ENCODE measurements at places on chromosomes 4 and X.
A peak's percentile ranks its signal among the peaks of the same experiment; 100 is the strongest.

DNA sequence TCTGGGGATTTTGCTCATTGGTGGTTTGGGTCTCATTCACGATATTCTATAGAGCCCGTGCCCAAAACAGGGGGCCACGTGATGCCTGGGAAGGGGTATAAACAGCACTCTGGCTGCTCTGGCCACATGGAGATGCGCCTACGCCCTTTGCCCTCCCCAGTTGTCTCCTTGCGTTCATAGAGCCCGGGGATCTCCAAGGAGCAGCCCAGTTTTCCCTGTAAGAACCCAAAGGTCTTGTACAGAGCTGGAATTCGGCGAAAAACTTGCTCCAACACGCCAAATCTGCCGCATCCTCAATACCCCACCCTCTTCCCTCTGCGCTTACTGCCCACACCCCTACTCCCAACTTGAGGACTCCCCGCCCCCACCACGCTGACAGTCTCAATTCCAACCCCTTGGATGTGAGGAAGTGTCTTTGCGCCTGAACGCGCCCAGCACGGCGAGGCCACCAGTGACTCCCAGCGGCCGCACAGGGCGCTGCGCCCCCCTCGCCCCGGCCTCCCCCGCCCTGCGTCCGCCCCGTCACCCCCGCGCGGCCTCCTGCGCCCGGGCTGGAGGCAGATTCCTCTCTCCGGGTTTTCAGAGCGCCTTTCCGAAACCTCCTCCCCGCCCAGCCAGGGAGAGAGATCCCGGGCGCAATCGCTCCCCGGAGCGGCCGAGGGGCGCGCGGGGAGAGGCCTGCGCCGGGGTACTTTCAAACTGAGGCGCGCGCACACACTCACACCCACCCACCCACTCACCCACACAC, at the start of gene NHS:
Gene NHS (plus strand): TSS at position 582 of the 748 bp plus-strand sequence. CDS start 558 bp downstream, outside the sequence.
- DNase-seq, result peak; percentile 62

GRCh38 chrX:103344606-103345005, 11.7 kb upstream of the TCEAL9 start:
- DNase-seq, result no peak

GRCh38 chr4:24091639-24092233, 201.9 kb upstream of the PPARGC1A start:
- no peak for DNase-seq

DNA sequence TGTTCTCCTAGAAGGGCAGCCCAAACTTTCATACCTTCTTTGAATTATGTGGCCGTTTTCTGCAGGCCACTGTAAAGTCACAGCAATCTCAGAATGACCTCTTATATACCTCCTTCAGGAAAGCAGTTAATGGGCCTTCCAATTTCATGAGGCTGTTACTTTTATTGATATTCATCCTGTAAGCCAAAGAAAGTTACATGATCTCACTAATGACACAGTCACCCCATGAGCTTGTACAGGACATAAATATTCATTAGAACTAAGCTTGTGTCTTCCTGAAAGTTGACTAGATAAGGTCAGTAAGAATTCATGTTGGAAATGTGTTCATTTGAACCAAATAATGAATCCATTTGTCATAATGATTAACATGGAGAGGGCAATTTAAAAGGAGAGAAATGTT, 283.1 kb upstream of the NWD2 start:
- no peak for DNase-seq

GRCh38 chr4:133891011-133891410, 310.6 kb downstream of the PABPC4L start:
- DNase-seq, result no peak

DNA sequence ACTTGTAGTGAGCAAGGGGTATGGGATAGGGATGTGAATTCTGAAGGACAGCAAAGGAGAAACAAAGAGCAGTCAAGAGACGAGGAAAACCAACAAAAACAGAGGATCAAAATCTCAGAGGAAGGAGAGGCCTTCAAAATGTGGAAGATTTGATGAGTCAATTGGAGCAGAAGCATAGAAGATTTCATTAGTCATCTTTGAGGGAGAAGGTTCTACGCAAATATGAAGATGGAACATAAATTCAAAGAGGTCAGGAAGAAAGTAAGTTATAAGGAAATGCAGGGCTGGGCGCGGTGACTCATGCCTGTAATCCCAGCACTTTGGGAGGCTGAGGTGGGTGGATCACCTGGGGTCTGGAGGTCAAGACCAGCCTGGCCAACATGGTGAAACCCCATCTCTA, 35.4 kb downstream of the MID2 start:
- DNase-seq, result no peak

DNA sequence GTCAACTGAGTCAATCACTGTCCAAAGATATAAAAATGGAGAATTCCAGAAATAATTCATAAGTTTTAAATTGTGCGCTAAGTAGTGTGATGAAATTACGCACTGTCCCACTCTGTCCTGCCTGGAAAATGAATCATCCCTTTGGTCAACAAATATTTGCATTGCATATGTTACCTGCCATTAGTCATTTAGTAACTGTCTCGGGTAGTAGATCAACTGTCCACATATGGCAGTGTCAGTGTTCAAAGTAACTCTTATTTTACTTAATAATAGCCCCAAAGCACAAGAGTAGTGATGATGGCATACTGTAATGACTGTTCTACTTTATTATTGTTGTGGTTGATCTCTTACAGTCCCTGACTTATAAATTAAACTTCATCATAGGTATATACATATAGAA, 3.4 kb downstream of the YTHDC1 start:
- no peak for DNase-seq

- DNase-seq, result no peak
Observed at GRCh38 chrX:3777416-3777815, 64.0 kb upstream of the PRKX start.

DNA sequence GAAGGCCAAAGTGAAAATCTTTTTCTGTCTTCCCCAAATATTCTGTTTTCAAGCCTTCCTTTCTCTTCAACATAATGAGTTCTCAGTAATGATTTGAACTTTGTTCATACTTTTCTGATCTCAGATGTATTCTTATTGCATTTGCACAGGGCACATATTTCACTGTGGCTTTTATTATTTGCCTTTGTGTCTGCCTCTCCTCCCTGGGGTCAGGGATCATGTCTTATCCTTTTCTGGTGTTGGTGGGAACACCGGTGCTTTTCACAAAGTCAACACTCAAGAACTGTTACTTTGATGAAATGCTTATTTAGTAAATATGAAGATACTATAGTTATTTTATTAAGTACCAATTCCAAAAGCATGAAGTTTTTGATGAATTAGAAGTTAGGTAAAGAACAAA, 143.8 kb downstream of the FRAS1 start:
- no peak for DNase-seq

DNA sequence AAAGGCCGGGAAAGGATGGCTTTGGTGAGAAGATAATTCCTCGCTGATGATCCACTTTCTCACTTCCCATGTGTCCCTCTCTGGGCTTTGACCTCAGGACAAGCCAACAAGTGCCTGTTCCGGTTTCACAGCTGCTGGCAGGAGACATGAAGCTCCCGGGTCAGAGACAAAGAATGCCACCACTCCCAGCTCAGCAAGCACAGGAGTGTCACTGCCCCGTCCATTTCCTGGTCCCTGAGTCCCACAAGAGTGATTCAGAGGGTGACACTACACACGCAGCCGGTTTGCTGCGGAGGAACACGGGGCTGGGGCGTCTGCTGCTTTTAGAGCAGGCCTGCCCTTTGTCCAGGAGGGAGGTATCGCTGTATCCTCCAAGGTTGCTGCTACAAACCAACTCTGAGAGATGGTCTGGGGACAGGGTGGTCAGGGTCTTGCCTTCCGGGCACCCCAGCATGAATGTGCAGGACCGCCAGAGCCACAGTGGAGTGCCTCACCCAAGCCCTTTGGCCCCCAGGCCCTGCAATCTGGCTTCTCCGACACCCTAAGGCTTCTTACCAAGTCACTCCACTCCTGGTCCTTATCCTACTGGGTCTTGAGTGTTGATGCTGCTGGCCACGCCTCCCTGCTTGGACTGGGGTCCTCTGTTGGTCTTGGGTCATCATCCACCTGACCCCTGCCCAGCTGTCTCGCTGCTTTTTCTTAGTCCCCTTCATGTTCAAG, 49.5 kb downstream of the CPZ start:
- DNase-seq, result no peak

- DNase-seq, result peak; percentile 16
Observed at GRCh38 chr4:100591161-100591876, 73.5 kb upstream of the EMCN start.

DNA sequence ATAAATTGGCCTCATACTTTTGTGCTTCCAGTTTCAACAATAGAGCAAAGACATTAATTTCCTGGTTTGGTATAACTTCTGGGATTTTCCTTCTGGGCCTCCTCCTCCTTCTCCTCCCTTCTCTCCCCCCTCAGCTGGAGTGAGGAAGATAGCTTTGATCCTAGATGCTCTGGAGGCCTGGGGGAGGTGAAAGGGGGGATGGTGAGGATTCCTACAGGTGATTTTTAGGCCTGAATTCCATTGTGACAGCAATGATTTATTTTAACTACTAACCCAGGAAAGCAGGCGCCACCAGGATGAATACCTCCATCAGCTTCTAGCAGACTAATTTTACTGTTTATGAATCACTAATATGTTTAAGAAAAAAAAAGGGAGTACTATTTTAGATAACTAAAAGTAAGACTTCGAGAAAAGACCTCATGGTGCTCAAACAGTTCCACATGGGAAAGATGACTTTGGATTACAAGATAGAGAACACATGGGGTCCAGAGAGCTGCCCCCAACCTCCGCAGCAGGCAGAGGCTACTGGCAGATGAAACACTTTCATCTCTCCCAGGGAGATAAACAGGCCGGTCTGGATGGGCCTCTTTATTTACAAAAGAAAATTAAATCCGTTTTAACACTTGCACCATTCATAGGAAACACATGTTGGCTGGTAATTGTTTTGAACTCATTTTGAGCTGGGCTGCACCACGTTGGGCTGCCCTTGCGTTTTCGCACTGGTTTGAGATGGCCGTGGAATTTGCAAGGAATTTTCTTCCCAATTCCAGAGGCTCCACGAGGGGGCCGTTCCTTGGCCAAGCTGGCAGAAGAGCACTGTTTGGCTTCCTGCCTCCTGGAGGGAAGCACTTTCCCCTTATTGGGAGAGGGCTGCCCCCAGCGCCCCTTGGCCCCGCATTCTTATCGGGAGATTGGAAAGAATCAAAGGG, 125.1 kb upstream of the STX18 start:
- no peak for DNase-seq

- DNase-seq, result no peak
Observed at GRCh38 chr4:14528918-14529317, 473.4 kb upstream of the CPEB2 start.

DNA sequence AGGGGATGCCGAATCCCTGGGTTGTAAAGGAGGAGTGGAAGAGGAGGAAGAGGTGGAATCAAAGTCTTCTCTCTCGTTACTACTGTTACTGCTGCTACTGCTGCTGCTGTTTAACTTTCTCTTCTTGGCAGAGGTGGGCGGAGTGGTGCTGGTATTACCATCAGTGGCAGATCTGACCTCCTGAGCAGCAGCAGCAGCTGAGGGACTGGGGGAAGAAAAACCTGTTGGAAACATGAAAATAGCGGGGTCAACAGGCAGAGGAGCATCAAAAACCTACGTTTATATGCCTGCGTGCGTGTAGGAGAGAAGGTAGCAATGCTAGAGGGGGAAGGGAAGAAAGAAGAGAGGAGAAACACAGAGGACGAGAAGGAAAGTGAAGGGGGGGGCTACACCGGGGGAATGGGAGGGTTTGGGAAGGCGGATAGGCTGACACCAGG, 339 bp downstream of the CUL4B start:
- DNase-seq, result no peak

GRCh38 chr4:73525611-73526010, 44.1 kb downstream of the AFM start:
- DNase-seq, result no peak

DNA sequence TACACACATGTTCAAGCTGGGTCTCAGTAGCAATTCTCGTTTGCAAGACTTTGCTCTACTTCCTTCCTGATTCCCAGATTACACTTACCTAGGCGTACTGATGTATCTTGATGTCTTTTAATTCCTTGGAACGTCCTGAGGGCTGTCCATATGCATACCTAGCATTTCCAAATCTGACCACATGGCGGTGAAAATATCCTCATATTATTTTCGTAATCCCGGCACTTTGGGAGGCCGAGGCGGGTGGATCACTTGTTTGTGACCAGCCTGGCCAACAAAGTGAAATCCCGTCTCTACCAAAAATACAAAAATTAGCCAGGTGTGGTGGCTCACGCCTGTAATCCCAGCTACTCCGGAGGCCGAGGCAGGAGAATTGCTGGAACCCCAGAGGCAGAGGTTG, 1786.3 kb upstream of the TENM3 start:
- no peak for DNase-seq

GRCh38 chr4:188484256-188484655, 345.0 kb downstream of the TRIML1 start:
- DNase-seq, result no peak

GRCh38 chr4:28014469-28014868, 1153.8 kb downstream of the STIM2 start:
- no peak for DNase-seq

DNA sequence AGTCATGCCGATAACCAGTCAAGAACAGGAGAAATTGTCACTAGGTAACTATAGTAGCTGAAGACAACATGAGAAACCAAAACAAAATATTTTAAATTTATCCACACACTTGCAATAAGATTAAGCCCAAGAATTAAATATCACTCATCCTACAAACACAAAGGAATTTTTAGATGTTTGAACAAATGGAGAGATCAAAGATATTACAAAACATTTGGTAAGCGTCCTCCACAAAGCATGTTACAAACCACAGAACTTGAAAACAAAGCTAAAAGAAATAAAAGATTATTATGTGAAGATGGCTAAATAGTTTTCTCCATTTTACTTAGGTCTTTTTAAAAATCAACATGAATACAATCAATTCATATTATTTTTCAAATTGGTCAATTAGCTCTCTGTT, 631.9 kb upstream of the INTU start:
- DNase-seq, result no peak

GRCh38 chr4:56750231-56750630, 69.1 kb upstream of the HOPX start:
- no peak for DNase-seq

DNA sequence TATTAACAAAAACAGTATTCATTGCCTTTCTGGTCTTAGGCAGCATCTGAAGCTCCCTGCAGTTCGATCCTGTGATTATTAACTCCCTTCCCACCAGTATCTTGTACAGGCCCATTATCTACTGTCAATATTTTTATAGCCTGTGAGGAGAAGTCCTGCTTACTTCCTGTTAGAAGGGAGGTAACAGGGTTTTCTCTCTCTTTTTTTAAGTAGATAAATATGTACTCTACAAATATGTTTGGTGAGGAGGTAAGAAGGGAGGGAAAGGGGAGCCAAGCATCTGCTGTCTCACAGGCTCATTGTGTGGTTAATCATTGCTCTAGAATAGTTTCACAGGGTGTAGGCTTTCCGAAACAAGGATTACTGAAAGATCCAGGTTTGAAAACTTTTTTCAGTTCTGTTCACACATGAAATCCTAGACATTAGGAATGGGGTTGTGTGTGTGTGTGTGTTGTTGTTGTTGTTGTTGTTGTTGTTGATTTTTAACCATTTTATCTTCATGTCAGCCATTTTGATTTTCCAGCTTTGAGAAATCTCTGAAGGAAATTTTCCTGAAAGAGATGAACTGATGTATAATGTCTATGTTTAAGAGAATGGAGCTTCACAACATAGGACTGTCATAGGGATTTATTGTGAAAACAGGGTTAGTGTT, 14.2 kb downstream of the ATOH1 start:
- no peak for DNase-seq

- DNase-seq, result no peak
Observed at GRCh38 chr4:184705692-184706091, 28.2 kb downstream of the CENPU start.

- DNase-seq, result no peak
Observed at GRCh38 chr4:147056940-147057610, 111.4 kb upstream of the TTC29 start.

GRCh38 chr4:156193800-156194199, 240.1 kb upstream of the CTSO start:
- no peak for DNase-seq
